Activated T-cell treated with anti-CD3 and anti-CD28 coated beads for 24 hours (primary cell): ENCODE measurements at places on chromosomes 4 and X.

GRCh38 chr4:175790083-175790482 lies 22.0 kb downstream of the GPM6A start:
- DNase-seq: no peak

- no peak for DNase-seq
Measured at GRCh38 chr4:155077452-155078229, 130.8 kb upstream of the NPY2R start.

GRCh38 chr4:52586069-52586468 lies 73.0 kb downstream of the USP46 start:
- DNase-seq: no peak

GRCh38 chr4:101337688-101338087 lies 9.6 kb downstream of the PPP3CA start:
- DNase-seq: no peak

DNA sequence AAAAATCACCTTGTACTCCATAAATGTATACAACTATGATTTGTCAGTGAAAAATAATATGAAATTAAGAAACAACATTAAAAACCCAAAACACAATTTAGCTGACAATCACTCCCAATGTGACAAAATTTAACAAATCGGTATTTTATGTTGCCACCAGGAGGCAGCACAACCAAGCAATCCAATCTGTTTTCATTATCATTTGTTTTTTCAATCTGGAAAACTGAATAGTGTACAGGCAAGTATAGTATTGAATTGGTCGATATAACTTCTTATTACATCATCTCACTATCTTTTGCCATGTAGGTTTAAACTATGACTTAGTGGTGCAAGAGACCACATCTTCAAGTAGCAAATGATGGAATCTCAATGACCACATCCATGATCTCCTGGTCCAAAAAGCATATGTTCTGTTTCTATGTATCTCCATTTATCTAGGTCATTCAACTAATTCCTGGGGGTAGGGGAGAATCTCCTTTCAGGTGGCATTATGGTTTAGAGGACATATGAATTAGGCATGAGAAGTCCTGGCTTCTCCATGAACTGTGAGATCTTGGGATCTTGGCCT lies 112.9 kb upstream of the AGA start:
- DNase-seq: no peak
